ENCODE measurements at places on chromosomes 2 and 18.

DNA sequence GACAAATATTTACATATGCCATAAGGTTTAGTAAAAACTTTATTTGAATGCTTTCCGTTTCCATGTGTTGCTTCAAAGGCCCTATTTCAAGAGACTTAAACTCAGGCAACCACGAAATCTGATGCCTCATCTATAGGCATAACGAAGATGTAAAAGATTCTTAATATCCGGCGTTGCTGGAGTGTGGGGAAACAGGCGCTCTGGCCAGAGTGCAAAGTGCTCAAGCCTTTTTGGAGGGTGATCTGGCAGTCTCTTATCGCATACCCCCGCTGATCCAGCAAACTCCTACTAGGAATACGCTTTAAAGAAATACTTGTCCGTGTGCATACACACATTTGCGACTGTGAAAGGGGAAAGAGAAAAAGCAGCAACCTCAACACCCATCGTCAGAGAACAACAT, 108.8 kb downstream of the NOL10 start:
- DNase-seq = no peak

DNA sequence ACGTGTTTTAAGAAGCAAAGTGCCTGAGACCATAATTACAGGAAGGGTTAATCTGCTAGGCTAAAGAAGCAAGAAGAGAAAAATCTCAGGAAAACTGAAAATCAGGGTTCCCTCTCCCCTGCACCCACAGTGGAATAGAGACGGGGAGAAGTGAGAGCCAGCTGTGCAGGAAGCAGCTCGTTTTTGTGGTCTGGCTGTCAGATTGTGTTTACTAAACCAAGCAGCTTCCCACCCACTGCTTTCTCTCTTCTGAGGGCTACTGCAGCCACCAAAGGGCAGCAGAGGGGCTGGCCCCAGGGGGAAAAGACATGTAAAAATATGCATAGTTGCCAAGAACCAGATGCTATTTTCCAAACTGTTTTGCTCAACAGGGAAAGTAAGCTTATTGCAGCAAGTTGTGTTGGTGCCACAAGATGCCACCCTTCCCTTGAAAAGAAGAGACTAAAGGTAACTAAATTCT, 72.6 kb upstream of the THUMPD2 start:
- no peak for DNase-seq

- DNase-seq = no peak
These were observed 224.2 kb downstream of the RBM43 start for GRCh38 chr2:151037434-151037833.

DNA sequence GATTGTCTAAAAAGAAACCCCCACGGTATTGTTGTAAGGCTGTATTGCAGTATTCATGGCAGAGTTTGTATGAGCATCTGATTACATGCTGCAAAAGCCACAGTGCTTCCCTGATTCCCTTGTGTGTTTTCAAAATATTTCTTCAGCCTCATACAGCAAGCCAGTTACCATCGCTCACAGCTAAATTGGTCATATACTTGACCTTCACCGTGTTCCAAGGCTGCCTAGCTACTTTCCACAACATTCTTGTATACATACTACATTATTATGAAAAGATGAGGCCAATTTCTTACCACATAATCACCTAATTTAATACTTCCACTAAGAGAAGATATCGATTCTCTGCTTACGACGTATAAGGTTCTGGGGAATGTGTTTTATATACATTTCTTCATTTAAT, 576.3 kb upstream of the CNTNAP5 start:
- DNase-seq = no peak

- DNase-seq = no peak
These were observed 36.5 kb upstream of the PTPN4 start for GRCh38 chr2:119723186-119723585.

GRCh38 chr2:35228584-35228983, 1127.0 kb upstream of the CRIM1 start:
- DNase-seq = no peak

DNA sequence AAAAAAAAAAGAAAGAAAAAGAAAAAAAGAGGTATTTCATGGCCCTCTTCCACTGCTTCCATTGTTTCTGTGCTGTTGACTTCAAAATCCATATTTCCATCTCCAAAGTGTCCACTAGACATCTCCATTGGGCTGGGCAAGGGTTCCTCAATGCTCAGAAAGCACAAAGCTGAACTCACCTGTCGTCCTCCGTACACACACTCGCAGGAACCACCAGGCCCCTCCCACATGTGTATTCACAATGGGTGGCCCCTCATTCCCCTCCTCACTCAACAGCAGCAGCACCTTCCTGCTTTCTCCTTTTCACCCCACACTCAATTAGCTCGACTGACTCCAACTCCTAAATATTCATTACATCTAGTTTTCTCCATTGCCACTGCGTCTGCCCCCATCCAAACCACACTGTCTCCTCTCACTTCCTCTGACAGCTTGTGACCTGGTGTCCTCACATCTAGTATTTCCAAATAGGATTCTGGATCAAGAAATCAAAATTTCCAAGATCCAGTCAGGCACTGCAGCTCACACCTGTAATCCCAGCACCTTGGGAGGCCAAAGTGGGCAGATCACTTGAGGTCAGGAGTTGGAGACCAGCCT, 25.2 kb downstream of the OSBPL1A start:
- DNase-seq = no peak
